ENCODE measurements at places on chromosomes 5 and 9.
A peak's percentile ranks its signal among the peaks of the same experiment; 100 is the strongest.

GRCh38 chr9:86838519-86839497, 108.5 kb downstream of the GAS1 start:
- DNase-seq = no peak

GRCh38 chr9:131478421-131478868, 24.3 kb upstream of the POMT1 start:
- peak; percentile 65 for DNase-seq

DNA sequence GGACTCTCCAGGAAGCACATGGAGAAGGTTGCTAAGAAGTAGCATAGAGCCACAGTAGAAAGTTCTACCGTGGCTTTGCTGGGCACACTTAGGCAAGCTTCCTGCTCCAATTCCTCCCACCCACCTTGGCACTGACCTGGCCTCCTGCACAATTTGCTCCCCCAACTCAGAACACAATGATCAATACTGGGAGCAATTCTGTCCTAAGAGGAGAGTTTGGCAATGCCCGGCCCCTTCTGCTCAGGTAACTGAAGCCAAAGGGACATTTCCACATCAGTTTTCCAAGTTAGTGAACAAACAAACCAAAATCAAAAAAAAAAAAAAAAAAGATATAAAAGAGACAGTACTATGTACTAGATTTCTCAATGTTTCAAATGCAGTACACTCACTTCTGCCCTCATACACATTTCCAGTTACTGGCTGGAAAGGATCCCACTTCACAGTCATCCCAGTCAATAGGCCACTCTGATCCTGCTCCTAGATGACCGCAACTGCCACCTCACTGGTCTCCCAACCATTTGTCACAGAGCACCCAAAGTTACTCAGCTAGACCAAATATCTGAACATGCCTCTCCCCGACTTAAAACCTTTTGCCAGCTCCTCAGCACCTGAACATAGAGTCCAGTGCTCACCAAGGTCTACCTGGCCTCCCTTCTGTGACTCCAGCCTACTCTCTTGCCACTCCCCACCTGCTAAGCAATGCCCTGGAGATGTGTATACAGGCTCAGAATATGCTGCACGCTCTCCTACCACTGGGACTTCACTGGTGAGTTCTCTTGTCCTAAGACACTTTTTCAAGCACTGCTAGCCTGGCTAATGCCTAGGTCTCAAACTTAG, 21.3 kb downstream of the ABCA1 start:
- no peak for DNase-seq

DNA sequence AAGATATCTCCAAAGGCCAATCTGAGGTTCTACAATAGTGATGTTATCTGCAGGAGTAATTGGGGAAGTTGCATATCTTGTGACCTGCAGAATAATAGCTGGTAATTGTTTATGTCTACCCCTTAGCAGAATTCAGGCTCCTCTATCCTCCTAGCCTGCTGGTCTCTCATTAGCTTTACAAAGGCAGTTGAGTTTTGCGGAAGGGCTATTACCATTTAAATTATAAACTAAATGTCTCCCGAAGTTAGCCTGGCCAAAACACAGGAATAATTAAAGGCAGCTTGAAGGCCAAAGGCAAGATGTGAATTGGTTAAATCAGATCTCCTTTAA, 168.7 kb downstream of the TTC39B start:
- no peak for DNase-seq

DNA sequence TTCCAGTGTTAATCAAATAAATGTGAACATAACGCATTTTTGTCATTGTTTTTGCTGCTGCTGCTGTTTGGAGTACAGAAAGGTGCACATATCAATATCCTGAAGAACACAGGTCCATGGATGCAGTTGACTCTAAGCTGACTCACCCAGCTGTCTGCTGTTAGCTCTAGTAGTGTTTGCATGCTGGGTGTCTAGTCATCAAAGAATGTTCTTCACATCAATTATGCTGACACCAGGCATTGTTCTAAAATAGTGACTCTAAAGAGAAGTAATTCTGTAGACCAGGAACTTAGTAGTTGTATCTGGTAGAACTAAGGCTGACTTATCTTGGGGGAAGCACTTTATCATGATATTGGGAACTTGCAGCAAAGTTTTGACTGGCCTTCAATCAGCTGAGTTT, 55.7 kb upstream of the DPYSL3 start:
- DNase-seq = no peak

DNA sequence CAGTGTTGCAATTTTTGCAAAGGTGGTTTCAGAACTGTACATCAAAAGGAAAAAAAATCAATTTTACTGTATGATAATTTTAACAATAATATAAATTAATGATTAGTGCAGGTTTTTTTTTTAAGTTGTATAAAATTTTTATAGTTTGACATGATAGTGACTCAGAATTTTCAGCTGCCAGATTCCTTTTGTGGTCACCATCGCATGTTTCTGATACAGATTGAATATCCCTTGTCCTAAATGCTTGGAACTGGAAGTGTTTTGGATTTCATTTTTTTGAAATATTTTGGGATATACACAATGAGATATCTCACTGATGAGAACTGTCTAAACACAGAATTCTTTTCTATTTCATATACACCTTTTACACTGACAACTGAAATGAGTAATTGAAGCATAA, 361.3 kb downstream of the RAB3C start:
- no peak for DNase-seq

GRCh38 chr5:15252331-15252730, 247.6 kb upstream of the FBXL7 start:
- no peak for DNase-seq

DNA sequence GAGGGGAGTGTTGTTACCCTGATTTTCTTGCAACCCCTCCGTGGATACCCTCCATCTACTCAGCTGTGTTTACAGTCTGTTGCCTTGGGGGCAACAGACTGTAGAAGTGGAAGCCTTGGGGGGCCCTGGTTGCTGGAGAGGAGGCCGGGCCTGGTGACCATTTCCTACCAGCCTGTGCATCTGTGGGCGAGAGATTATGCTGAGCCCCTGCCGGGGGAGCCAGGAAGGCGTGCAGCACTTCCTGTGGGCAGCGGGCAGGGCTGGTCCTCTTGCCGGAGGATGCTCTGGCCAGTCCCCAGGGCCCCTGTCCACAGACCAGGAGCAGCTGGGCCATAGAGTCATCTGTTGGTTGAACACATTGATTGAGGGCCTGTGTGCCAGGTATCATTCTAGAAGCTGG, 11.1 kb downstream of the ERGIC1 start:
- DNase-seq = no peak

DNA sequence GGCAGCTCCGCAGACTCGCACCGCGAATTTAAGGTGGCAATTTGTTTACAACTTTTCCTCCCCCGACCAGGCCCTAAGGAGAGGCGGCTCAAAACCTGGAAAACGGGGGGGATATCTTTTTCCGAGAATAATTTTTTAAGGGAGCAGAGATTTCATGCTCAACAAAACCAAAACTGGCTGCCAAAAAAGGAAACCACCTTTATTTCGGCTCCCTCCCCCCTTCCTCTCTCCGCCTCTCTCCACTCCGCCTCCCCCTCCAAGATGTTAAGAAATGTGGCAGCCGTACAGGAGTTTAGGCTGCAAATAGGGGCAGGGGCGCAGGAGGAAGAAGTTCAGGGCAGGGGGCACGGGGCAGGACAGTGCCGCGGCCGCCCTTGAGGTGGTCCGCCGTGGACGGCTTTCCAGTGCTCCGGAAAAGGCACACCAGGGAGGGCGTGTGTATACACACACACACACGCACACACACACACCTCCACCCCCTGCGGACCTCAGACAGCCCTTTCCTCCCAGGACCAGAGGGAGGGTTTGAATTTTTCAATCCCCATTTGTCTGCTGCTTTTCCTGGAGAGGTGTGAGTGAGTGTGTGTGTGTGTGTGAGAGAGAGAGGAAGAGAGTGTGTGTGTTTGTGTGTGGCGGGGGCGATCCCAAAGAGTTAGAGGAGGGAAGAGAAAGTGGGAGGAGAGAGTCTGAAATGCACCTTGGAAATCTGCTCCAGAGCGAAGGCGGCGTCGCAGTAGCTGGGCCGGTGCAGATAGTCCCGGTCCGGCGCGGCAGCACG, 9.1 kb downstream of the PTCH1 start:
- DNase-seq = peak; percentile 75

DNA sequence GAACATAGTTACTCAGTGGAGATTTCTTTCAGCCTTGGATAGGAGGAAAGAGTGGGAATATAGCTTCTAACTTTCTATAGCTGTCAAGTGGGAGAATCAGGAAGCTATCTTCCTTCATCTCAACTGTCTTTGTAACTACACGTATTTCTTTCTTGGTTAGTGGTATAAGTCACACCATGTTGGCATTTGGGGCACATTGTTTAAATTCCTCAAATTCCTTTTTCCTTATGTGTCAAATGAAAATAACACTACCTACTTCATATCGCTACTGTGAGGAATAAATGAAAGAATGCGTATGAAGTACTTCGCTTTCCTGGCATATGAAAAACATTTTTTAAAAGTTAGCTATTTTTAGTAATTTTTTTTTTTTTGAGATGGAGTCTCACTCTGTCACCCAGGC, 1082.5 kb upstream of the WWC1 start:
- no peak for DNase-seq

GRCh38 chr5:110957934-110958333, 113.6 kb upstream of the TSLP start:
- no peak for DNase-seq

- DNase-seq = no peak
Observed at GRCh38 chr5:38105801-38106200, 152.6 kb upstream of the EGFLAM start.

DNA sequence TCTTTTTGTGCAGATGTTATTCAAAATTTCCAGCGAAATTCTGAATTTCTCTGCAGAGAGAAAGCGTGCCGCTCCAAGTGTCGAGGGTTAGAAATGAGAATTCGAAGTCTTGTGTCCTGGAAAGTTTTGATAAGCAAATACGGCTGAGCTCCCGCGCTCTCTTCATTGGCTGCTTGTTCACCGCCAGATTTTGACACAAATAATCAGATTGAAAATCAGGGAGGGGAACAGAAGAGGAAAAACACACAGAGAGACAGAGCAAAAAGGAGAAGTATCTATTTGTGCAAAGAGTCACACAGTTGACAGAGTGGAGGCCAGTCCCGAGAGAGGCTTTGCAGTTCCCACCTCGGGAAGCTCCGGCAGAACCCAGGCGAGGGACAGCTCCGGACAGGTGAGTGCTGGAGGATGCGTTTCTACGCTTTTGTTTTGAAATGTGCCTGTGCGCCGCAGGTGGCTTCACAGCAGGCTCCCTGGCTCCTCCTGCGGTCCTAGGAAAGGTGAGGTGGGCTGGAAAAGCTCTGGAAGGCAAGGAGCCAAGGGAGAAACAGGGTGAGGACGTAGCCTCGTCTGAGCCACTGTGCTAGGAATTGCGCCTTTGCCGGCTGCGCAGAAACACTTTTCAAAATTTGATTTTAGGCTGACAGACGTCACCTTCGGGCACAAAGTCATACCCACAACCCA, at the start of gene GFI1B:
TSS of gene GFI1B (plus strand) at position 244 of the 681 bp plus-strand sequence. CDS start 7,985 bp downstream, outside the sequence.
- no peak for DNase-seq

DNA sequence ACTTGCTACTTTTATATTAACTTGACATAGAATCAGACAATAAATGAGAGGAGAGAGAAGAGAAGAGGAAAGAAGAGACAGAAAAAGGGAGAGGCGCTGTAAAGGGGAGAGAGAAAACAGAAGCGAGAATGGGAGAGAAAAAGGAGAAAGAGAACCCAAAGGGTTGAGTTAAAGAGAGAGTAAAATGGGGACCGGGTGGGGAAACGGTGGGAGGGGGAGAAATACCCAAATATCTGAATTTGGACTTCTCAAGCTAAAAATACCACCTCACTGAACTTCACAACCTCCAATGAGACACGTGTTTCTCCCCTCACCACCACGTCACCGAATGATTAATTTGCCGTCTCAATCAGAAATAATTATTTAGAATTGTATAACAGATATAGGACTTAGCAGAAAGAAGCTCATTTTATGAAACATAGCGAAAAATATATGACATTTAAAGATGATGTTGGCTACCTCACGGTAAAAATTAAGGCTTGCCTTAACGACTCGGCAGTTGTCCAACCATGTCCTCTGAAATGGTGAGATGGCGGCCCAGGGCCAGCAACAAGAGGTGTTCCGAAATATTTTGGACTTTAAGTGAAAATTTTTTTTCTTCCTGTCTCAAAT, 204.1 kb downstream of the MEF2C start:
- DNase-seq = no peak

- DNase-seq = no peak
Observed at GRCh38 chr9:79812099-79812498, 240.3 kb downstream of the TLE4 start.

DNA sequence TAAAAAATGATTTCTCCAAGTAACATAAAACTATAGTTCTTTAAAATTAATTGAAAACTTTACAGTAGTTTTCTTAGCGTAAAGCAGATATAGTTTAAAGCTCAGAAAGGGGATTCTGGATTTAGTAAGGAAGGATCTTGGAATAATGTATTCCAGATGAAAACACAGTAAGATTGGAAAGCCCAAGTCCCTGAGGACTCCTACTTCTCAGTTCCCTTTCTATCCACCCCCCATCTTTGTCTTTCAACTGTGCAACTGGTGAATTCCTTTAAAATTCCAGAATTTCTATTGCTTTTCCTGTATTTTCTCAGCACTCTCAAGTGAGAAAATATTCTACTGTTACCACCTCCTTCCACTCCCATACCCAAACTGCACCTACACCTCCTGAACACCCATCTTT, 184.5 kb upstream of the FBN2 start:
- no peak for DNase-seq

DNA sequence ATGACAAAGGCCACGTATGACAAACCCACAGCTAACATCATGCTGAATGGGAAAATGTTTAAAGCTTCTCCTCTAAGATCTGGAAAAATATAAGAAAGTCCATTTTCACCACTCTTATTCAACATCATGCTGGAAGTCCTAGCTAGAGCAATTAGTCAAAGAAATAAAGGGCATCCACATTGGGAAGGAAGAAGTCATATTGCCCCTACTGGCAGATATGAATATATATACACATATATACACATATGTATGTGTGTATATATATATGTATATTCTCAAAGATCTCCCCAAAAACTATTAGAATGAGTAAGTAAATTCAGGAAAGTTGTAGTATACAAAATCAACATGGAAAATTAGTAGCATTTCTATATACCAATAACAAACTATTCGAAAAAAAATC, 17.1 kb downstream of the APBA1 start:
- no peak for DNase-seq

DNA sequence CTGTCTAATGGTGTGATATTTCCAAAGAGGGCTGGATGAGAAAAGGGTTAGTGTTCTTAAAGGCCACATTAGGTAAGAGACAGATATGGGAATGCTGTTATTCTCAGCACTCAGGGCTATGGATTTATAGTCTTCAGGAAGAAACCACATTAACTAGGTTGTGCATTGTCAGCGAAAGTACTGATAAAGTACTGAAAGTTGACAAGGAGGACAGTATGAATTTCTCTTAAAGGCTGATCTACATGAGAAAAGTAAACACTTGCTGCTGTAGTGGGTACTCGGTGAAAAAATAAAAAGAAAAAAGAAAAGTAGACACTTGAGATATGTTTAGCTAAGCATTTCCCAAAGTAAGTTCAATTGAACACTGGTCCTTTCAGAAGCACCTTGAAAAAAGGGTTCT, 381.0 kb upstream of the RPS23 start:
- no peak for DNase-seq

DNA sequence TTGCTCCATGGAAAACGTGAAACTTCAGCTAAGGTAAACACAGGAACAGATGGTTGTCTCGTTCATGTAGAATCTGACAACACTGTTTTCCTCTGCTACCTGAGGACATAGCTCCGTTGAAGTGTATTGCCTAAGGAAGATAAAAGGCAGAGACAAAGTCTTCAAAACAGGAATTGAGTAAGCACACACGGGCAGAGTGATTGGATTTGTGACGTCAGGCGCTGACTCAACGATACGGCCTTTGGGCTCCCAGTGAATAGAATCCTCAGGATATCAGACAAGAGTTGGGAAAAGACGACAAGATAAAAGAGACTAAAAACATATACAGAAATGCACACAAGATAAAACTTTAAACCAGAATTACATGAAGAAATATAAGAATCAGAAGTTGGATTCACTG, 787.1 kb upstream of the CTNND2 start:
- DNase-seq = no peak

Measured in HT-29 (cell line).